Activated CD8-positive, alpha-beta memory T cell treated with anti-CD3 and anti-CD28 coated beads for 1 hour (primary cell): ENCODE measurements at places on chromosomes 1 and 21.
A peak's percentile ranks its signal among the peaks of the same experiment; 100 is the strongest.

DNA sequence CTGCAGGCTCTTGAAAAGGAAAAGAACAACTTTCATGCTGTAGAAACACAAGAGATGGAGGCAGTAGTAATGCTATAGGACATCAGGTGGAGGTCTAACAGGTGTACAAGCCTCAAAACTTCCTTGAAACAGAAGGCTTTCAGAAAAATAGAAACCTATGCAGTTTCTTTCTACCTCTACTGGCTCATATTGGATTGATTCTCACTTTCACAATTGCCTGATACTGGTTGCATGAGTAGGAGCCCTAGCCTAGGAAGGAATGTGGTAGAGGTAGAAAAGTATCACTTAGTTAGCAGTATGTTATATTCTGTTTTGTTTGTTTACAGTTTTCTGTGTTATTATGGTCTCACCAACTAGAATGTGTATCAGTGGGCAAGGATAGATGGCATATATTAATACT is 175.4 kb upstream of the GORAB start:
- no peak for DNase-seq

DNA sequence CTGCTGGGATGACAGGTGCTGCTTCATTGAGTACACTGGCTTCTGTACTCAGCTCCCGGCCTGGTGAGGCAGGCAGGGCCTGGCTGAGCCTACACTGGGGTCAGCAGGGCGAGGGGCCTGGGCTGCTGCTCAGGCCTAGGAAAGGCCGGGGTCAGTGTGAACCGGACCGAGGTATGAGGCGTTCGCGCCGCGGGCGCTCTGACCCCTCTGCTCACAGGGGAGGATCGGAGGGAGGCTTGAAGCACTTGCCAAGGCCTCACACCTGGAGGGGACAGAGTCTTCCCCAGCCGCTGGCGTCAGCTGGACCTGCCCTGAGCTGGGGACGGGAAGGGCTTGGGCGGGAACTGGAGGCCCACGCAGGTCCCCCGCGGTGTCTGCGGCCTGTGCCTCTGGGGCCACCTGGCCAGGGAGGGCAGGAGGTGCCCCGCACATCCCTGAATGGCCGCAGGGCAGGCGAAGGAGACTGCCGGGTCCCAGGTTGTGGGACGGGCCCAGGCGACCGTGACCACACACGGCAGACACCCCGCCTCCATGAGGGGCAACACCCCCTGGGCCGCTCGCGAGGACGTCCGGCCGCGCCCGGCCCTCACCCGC is 466 bp downstream of the PEX10 start:
- DNase-seq: no peak

- DNase-seq: no peak
These were observed 216.0 kb downstream of the S1PR1 start for GRCh38 chr1:101452825-101453224.

DNA sequence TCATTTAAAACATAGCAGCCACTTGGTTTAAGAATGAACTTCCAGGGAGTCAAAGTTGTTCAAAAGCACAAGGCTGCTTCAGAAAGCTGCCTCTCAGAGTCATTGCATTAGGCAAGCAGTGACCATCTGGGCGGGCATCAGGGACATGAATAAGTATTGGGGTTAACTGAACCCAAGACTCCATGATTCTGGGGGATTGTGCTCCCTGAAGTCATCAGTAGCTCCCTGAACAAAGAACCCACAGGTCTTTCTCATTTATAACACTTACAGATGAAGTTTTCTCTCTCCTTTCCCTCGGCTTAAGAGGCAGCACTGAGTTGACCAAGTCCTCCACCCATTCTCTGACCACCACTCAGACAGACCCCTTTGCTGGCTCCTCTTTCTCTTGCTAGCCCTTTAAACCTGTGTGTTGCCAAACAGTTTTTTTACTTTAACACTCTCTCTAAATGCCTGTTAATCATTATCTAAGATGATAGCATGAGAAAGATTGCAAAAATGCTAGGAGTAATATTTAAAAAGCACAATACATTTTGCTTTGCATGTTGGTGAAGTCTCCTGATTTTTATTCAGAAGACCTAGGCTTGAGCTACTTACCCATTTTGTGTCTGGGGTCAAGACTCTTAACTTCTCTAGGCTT is 77.0 kb upstream of the ARHGAP29 start:
- no peak for DNase-seq

DNA sequence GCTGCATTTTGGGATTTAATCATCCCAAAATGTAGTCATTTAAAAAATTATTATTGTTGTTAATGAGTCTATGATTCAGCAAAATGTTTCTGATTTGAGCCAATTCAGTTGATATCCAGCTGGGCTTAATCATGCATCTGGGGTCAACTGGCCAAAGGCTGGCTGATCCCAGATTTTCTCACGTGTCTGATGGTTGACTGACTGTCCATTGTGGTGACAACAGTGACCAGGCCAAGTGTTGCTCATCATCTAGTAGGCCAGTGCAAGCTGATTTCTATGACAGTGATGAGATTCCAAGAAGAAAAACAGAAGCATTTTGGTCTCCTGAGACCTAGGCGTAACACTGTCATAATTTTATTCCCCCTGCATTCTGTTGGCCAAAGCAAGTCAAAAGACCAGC is 80.1 kb upstream of the ZC3H11B start:
- DNase-seq: no peak

DNA sequence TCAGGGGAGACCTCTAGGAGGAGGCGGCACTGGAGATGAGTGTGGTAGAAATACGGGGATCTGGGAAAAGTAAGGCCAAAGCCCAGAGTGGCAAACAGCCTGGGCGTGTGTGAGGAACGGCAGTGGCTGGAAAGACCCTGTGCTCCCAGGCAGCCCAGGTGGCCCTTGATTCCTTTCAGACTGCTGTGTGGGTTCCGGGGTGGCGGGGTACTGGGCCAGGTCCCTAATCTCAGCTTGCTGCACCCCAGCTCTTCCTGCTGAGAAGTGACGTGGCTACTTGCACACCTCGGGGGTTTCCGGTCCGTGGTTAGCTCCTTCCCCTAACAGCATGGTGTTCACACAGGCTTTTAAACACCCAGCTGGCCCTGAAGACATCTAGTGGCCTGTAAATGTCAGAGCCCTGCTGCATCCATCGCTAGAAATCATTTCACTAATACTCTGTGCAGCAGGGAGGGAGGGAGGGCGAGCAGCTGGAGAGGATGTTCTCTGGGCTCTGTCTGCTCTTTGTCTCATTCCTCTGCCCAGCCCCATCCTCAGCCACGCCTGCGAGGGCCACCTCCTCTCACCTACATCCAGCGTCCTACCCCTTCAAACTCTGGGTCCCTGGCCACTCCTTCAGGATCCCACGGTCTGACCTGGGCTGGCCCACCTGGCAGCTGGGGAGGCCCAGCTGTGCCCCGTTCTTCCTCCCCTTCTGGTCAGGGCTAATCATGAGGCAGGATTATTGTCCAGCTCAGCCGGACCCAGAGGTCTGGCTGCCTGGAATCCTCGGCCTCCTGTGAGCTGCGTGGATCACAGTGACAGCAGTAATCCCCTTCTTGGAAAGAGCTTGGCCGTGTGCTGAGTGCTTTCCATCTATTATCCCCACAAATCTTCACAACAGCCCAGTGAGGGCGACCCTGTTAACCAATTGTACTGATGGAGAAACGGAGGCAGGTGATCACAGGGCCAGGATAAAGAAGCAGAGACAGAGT is 7.2 kb downstream of the ZDHHC18 start:
- peak; percentile 74 for DNase-seq

GRCh38 chr21:34989337-34990151 is 59.6 kb downstream of the RUNX1 start:
- DNase-seq: no peak

- DNase-seq: no peak
These were observed 1.1 kb downstream of the KCNE2 start for GRCh38 chr21:34364921-34365320.

GRCh38 chr1:150282558-150282958 is 204 bp downstream of the CIART start:
- no peak for DNase-seq

GRCh38 chr1:164647211-164647610 is 88.2 kb downstream of the PBX1 start:
- DNase-seq: no peak

- no peak for DNase-seq
These were observed 22.0 kb downstream of the KCNK1 start for GRCh38 chr1:233635765-233636502.

DNA sequence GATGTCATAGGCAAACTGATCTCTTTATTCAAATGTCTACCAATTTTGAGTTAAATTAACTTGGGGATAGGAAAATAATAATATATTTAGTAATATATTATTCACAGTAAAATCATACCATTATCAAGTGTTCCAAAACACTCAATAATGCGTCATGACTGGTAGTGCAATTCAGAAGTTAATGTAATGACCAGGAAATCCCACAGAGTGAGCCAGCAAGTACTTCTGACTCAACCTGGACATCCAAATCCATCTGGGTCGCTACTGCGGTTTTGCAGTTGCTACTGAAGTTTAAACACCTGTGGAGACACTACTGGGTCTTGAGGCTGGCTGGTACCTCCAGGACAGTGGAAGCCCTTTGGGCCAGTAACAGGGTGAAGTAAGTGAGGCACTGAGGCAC is 44.8 kb downstream of the DPYD start:
- DNase-seq: no peak

GRCh38 chr1:113536182-113536780 is 146.0 kb downstream of the MAGI3 start:
- DNase-seq: no peak

DNA sequence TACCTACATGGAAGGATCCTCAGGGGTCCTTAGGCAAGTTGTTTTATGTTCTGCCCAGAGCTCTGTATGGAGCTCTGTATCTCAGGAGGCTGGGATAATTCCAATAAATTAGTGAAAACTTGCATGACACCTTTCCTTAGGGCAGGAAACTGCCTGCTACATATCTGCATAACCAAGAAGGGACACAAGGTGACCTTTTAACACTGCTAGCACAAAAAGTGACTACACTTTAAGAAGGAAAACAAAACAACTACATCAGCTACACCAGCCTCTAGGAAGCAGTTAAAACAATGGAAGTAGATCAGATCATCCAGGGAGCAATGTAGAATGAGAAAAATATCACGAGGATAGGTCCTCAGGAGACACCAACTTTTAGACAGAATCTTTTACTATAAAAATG is 93.9 kb downstream of the TNFSF18 start:
- no peak for DNase-seq

DNA sequence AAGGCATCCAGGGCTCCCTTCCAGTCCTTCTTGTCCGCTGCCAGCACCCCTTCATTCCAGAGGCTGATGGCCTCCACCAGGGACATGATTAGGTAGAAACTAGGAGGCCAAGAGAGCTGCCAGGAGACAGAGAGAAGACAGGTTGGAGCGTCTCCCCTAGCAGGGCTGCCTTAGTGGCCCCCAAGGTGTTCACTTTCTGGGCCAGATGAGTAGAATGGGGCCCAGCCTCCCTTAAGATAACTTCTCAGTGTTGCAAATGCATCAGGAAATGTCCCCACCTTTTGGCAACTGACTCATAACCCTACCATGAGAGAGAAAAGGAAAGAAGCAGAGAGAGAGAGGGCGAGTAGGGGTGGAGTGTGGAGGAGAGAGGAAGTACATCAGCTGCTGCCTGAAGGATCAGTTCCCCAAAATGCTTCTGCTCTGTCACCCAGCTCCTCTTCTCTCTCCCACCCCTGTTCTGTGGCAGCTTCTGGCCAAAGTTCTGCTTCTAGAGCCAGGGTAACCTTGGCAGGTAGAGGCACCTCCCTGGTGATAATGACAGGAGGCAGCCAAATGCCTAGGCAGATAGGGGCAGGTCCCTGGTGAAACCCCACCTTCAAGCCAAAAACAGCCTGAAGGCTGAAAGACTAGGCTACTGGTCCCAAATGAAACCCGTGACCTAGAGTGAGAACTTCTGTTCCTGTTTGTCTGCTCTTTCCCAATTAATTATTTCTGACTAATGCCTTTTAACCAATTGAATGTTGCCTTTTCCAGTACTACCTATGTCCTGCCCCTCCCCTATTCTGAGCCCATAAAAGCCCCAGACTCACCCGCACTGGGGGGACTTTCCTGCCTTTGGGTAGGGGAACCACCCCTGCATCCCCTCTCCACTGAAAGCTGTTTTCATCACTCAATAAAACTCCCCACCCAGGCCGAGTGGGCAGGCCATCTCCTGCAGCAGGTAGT is at the start of gene NCF2:
TSS of gene NCF2 (minus strand) at position 216 of the 948 bp plus-strand sequence. CDS start at position 86, 130 bp downstream.
- DNase-seq: no peak

DNA sequence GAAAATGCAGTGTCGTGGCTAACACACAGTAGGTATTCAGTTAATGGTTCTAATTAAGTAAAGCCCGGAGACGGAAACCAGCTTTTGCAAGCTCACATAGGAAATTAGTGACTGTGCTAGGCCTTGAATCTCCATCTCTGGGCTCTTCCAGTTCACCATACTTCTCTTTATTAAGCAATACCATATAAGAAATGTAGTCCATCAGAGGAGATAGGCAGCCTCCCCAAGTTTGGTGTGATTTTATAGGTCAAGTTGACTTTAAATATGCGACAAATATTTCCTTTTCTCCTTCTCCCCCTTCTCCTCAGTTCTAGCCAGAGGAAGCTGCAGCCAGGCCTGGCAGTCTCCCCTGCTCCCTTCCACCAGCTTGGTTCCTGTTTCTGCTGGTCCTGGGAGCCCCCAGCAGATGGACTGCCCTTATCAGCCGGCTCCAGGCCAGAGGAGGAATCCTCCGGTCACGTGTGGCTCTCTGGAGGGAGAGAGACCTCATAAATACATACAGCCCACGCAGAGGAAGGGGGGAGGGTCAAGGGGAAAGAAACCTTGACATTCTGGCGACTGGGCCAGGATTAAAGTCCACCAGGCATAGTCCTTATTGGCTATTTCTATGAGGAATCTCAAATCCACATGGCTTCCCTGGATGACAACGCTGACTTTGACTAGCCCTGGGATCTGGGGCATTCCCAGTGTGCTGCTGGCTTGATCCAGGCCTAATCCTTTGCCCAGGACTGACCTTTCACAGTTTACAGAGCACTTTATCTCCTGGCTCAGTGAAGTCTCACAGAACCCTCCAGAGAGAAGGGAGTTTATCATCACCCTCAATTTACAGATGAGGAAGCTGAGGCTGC is 115.1 kb upstream of the JUN start:
- DNase-seq: no peak

DNA sequence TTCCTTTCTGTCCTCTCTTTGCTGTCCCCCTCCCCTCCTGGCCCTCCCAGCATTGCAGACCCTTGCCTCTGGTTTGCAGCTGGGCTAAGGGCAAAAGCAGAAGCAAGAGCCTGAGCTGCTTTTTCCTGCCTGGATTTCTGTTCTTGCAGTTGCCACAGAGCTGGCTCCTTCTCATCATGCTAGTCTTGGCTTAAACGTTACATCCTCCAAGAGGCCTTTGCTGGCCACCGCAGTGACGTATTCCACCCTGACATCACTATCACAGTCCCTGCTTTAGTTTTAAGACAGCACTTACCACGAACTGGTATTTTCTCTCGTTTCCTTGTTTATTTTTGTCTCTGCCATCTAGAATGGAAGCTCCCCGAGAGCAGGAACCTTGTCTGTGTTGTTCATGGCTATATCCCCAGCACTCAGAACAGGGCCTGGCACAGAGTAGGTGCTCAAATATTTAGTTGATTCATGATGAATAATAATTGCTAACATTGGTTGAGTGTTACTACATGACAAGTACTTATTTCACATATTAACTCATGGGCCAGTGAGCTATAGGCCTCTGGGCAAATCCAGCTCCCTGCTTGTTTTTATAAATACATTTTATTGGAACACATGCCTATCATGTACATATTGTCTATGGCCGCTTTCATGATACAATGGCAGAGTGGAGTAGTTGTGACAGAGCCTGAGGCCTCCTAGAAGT is 13.2 kb upstream of the CSF1 start:
- no peak for DNase-seq
